Panc1 (cell line): ENCODE measurements at places on chromosomes 2 and 18. TPM values are rescaled to one million over a fixed set of nuclear protein-coding genes. Genes with fewer than 3 reads are reported as not detected.

Gene IHH
- 0.23 TPM for total RNA-seq

DNA sequence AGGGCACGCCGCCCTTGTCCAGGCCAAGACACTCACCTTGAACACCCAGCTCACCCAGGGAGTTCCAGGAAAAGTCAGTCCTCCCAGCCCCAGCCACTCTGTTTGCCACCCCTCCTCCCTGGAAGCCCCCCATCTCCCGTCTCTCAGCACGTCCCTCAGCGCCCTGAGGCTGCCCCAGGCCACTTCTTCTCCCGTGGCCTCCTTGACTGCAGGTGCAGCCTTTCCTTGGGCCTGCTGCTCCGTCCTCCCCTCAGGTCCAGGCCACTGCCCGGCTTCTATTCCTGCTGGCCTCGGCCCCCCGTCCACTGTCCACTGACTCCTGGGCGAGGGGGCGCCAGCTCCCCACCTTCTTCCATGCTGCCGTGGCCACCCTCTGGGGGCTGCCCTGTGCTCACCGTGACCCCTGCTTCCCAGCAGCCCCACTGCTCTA is 239.1 kb downstream of the HDAC4 start:
- H3K4me1 ChIP-seq = no peaks in the 10 kb centered on the region
- H3K36me3 ChIP-seq = no peaks in the 10 kb centered on the region
- no peak overlapping the region for H3K27ac ChIP-seq
- no peak overlapping the region for H3K4me3 ChIP-seq

- no peak overlapping the region for H3K4me3 ChIP-seq
- DNase-seq = no peak
- H3K36me3 ChIP-seq = no peaks in the 10 kb centered on the region
- no peaks in the 10 kb centered on the region for H3K27me3 ChIP-seq
- H3K4me1 ChIP-seq = peaks cover 29% of the 10 kb centered on the region
- peak overlapping the region; percentile 46 for H3K27ac ChIP-seq
Observed at GRCh38 chr2:233980955-233981561, 63.9 kb downstream of the TRPM8 start.

DNA sequence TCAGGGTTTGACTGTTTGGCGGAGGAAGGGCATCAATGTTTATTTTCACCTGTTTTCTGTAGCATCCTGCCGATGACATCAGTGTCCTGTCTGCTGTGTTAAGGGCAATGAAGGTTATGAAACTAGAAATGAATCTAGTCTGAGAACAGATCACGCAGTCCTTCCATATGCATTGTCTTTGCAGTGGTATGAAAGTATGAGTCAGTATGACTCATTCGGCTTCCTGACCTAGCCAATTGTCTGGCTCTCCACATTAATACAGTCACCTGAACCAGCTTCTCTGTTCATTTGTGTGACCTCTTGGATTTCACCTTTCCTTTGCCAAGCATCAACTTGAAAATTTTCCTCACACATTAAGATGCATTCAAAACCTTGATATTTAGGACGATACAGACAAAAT is 353.8 kb downstream of the RND3 start:
- no peaks in the 10 kb centered on the region for H3K27me3 ChIP-seq
- peak; percentile 87 for DNase-seq
- no peak overlapping the region for H3K4me3 ChIP-seq
- peak overlapping the region; percentile 18 for H3K27ac ChIP-seq
- peaks cover 20% of the 10 kb centered on the region for H3K4me1 ChIP-seq

DNA sequence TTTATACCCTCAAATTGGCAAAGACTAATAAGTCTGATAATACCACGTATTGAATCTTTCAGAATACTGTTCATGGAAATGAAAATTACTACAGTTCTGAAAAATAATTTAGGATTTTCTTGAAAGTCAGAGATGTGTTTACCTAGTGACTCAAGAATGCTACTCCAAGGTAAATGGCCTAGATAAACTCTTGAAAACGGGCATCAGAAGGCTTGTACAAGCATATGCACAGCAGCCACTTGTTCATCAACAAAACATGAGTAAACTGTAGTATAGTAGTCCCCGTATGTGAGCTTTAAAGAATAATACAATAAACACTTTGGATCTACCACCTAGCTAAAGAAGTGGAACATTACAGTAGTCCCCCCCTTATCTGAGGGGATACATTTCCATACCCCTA is 157.5 kb downstream of the THADA start:
- DNase-seq = no peak
- peaks cover 5% of the 10 kb centered on the region; the same call in 1 of the 2 replicates for H3K4me1 ChIP-seq
- no peaks in the 10 kb centered on the region for H3K27me3 ChIP-seq

GRCh38 chr18:27428120-27428519 is 243.0 kb upstream of the CHST9 start:
- H3K4me3 ChIP-seq = no peak overlapping the region
- no peak for DNase-seq
- no peaks in the 10 kb centered on the region for H3K4me1 ChIP-seq
- H3K27me3 ChIP-seq = no peaks in the 10 kb centered on the region
- no peaks in the 10 kb centered on the region for H3K36me3 ChIP-seq
